ENCODE measurements at places on chromosomes 1 and 21. TPM values are rescaled to one million over a fixed set of nuclear protein-coding genes. Genes with fewer than 3 reads are reported as not detected.

GRCh38 chr1:214002060-214002459 lies 14.3 kb downstream of the PROX1 start:
- no peak for DNase-seq

- no peak for DNase-seq
Observed at GRCh38 chr1:116733476-116734365, 20.5 kb upstream of the CD2 start.

The TMOD4 gene
- total RNA-seq: not detected

The FCGR1A gene
- total RNA-seq: 1.4 TPM

All from Right ventricle myocardium inferior (tissue), 1 donor.